ENCODE measurements at places on chromosomes 3 and 15.

- no peak for DNase-seq
Observed at GRCh38 chr15:49238342-49238741, 68.3 kb downstream of the GALK2 start.

GRCh38 chr15:95262866-95263564 lies 1031.7 kb downstream of the MCTP2 start:
- no peak for DNase-seq

DNA sequence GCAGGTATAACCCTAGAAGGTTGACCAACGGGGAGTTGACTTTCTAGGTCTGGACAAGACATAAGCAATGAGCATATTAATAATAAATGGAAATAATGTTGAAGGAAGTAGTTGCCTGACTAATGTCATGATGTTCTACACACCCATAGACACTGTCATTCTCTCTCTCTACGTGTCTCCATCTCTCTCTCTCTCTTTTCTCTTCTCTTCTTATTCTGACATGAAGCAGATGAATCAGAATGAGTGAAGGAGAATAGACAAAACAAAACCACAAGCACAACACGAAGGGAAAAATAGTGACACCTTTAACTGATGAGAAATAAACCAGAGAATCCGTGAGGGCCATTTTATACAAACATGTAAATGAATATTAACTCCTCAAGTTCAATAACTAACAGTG lies 26.7 kb upstream of the CCDC80 start:
- no peak for DNase-seq

GRCh38 chr15:45276831-45277230 lies 24.8 kb downstream of the SLC28A2 start:
- DNase-seq = no peak

DNA sequence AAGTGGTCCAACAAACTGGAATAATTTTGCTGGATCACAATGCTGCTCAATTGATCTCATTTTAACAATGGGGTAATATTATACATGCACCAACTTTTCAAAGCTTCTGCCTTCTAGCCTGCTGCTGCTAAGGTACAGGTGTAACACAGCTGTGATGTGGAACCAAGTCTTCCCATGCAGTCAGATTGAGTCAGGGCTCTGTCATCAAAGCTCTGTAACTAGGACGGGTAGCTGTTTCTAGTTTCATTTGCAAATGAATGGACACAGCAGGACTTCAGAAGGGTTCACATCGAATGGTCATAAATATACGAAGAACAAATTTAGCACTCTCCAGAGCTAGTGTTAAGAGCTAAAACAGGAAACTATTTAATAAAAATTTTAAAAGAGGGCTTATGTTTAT lies 189.2 kb downstream of the USP13 start:
- DNase-seq = no peak

- no peak for DNase-seq
Observed at GRCh38 chr3:146375219-146375618, 94.1 kb downstream of the PLSCR2 start.
